ENCODE measurements at places on chromosomes 2 and 18.

- DNase-seq, result no peak
Measured at GRCh38 chr2:114389021-114389420, 53.4 kb upstream of the DPP10 start.

DNA sequence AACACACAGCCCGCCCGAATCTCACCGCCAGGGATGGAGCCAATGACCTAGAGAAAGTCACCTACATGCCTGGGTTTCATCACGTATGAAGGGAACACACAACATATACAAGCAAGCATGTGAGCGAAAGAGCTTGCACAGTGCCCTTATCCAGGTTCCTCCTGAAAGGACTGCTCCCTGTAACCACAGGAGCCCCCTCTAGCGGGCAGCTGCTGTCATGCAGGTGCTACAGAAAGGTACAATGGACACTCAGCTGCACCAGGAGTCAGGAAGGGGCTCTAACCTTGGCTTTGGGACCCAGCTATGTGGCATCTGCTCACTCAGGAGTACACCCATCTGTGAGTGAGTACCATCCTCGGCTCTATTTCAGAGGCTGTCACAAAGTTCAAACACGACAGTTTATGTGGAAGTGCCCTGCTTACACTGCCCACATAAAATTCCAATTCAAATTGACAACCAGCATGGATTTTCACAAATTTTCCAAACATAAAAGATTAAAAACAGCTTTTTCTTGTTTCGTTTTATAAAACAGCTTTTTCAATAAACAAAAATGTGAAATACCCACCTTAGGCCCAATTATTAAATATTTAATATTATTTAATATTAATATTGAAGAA is 3.5 kb downstream of the NDUFA10 start:
- DNase-seq, result no peak

DNA sequence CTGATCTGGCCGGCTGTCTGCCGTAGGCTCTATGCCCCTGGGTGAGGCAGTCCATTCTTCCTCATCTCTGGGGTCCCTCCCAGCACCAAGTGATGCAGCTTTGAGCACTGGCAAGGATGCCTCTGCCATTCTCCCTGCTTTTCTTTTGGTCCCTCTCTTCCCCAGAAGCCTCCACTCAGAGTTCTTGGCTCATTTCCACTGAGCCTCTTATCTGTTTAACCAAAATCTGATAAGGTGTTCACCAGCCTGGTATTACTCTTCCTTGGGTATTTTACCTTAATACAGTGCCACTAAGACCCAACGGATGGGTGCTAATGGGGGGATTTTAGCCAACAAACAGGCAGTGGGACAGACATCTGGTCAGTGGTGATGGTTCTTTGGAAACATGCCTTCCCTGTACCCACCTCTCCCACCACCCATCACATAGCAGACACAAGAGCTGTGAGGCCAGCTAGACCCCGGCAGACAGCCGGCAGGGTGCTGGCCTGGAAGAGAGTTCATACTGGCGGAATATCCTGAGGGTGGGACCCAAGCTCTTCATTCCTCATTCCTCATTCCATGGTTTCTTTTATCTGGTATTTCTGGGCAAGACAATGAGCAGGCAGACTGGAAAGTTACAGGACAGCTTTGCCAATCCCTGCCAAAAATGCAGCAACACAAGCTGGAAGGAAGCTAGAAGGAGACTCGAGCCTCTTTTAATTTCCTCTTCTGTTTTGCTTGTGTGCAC is 34.6 kb downstream of the ZBTB7C start:
- no peak for DNase-seq

DNA sequence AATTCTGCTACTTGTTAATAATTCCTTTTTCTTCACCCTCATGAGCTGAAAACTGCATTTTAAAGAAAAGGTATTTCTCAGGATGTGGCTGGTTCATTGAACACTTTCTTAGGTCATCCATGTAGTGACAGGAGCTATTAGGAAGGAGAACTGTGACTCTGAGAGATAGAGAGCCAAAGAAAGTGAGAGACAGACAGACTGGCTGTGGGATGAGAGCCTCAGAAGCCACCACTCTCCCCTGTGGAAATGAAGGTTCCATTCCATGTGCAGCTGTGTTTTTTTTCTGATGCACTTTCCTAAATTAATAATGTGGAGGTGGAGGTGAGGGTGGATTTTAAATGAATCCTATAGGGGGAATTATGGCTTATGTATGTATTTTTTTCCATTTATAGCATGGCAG is 113.3 kb downstream of the FAM210A start:
- DNase-seq, result no peak

- no peak for DNase-seq
Measured at GRCh38 chr2:222928335-222928734, 67.5 kb downstream of the ACSL3 start.

GRCh38 chr2:208266553-208266893 is 468 bp downstream of the PIKFYVE start:
- DNase-seq, result no peak
